ENCODE measurements at places on chromosomes 6 and 20.
A peak's percentile ranks its signal among the peaks of the same experiment; 100 is the strongest.

GRCh38 chr6:42761287-42762067 lies 15.6 kb upstream of the TBCC start:
- DNase-seq: no peak

GRCh38 chr20:59157961-59158541 lies 5.6 kb upstream of the ZNF831 start:
- no peak for DNase-seq

GRCh38 chr20:31915491-31916280 lies 36.2 kb downstream of the PDRG1 start:
- no peak for DNase-seq

DNA sequence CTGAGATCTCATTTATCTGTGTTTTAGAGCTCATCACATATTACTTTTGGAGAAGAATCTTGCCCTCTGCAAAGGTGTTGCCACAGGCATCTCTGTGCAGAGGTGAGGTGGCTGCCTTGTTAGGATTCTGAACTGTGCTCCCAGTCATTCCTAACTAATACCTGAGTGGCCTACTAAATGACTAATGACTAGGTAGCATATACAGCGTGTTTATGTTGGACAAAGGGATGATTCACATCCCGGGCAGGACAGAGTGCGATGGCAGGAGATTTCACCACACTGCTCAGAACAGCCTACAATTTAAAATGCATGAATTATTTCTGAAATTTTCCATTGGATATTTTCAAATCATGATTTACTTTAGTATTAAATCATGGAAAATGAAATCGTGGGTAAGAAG lies 23.1 kb upstream of the CGA start:
- DNase-seq: peak; percentile 45

DNA sequence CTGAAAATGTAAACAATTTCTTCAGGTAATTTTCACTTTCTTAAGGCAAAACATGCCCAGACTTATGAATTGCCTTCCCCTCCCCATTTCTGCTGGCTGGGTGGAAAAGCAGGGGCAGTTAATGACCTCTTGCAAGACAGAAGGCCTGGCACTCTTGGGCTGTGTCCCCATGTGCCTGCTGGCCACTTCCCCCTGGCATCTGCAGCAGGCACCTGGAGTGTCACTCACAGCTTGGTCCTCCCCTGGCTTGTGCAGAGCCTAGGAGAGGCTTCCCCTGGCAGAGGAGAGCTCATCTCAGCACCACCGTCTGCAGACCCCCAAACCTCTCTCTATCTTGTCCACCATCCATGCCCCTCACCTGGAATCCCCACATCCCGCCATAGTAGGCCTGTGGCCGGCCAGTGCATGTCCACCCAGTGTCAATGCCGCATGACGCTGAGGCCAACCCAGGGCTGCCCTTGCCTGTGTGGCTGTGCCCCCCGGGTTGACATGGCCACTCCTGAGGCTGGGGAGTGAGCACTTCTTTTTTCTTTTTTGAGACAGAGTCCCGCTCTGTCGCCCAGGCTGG lies 83.5 kb upstream of the SLC22A23 start:
- no peak for DNase-seq

DNA sequence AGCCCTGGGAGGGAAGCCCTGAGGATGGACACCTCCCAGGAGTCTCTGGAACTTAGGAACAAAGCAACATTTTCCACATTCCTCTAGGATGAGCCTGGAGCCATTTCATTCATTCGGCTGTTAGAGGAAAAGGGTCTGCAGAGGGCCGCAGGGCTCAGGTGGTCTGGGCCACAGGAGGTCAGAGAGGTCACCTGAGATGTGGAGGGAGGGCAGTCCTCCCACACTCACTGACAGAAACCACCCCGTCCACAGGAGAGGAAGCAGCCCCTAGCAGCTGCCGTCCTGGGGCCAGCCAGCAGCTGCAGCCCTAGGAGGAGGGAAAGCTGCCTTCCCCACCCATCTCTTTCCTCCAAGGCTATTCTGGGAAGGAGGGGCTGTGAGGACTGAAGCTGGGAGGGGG lies 207.0 kb downstream of the CDC5L start:
- DNase-seq: no peak

GRCh38 chr6:117547688-117548621 lies 54.4 kb downstream of the GOPC start:
- DNase-seq: peak; percentile 54

DNA sequence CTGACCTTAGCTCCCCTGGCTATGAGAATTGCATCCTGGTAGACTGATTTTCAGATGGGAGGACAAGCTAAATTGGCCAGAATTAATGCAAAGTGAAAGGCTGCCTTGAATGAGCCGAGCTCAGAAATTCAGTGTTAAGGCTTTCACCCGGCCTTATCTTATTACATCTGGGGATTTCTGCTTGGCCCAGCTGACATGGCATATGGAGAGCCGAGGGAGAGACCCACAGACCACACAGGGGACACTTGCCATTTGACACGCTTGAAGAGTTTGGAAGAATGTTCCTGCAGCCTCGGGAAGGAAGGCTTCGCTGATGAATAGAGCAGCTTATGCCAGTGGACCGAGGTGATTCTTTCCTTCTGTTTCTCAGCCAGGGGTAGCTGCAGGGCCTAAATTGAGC lies 9.0 kb downstream of the MOCS3 start:
- DNase-seq: peak; percentile 32

DNA sequence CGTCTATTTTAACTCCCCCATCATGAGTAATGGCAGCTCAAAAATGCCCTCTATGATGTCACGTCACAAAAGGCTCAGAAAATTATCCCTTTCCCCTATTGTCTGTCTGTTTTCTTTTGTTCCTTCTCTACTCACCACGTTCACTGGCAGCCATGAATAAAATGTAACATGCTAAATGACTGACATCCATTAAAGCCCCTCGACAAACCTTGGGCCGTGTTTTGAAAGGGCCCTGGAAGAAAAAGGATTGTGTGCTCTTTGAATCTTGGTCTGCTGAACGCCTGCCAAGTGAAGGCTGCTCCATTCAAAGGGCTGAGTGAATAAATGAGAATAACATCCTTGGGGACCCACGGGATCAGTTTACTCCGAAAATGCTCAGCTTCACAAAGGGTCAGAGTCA lies 118.7 kb downstream of the RPS12 start:
- no peak for DNase-seq

DNA sequence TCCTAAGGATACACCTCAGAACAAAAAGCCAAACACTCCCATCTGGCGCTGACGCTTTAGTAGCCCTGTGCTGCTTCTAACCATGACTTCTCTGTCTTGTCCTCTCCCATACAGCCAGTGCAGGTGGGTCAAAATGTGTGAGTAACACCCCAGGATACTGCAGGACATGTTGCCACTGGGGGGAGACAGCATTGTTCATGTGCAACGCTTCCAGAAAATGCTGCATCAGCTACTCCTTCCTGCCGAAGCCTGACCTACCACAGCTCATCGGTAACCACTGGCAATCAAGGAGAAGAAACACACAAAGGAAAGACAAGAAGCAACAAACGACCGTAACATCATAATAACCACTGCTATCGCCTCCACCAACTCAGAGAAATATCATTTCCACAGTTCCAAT lies 1.4 kb downstream of the DEFB132 start:
- peak; percentile 29 for DNase-seq

DNA sequence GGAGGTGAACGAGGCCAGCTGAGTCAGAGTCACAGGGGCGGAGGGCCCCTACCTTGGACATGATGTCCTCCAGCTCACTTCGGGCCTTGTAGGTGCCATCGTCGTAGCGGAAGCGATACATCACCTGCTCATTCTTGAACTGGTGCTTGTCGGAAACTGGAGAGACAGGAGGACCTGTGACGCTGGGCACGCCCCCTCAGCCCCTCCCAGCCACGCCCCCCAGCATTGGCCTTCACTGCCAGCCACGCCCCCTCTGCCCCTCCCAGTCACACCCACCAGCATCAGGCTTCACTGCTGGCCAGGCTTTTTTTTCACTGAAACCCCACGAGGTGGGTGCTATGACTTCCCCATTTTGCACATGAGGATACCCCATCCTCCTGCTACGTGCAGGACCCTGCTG lies 148.2 kb downstream of the PREX1 start:
- DNase-seq: no peak

Measured in iris pigment epithelial cell (primary cell).